ENCODE measurements at places on chromosomes 1 and 21.

DNA sequence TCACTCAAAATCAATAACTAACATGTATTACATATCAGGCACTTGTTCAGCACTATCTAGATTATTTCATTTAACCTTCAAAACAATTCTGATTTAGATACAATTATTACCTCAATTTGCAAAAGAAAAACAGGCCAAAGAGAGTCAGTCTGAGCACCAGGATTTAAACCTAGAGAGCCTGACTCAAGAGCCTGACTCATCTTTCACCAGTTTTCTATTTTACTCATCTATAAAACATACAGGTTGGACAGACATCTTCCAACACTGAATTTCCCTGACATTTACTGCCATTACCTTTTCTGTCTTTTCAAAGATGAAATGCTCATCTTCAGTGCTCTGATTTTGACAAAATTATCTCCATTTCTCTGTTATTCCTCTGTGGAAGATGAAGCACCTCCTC, 116.5 kb downstream of the MRPL39 start:
- DNase-seq = no peak

- DNase-seq = no peak
Observed at GRCh38 chr1:92365378-92366039, 66.7 kb downstream of the RPAP2 start.

DNA sequence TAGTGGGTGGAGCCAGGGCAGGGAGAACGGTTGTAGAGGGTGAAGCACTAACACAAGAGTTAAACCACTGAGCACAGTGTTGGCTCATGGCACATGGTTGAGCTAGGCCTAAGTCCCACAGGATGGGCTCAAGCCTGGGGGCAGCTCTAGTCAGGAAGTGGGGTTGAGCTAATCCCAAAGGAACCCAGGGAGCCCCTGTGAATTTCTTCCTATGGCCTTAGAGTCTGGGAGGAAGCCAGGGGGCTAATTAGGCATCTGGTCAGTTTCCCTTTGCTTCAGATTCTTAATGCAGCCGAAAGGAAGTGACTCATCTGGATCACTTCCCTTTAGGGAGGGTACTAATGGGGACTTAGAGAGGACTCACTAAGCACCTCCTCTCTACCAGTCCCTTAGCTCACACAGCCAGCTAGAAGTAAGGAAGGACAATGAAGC, 10.1 kb downstream of the CFAP45 start:
- DNase-seq = peak; percentile 88

DNA sequence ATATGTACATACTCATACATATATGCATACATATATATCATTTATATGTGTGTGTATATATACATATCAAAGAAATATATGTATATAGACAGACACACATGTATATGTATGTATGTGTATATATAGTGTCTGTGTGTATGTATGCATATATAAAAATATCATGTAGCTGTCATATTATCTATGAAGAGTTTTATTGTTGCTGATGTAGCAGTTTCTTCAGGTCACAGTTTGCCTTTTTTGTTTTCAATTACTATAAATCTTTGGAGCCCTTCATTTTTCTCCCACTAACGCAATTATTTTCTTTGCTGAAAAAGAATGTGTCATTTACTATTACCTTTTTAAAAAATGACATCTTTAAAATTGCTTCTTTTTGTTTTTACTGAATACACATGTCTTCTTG, 904.5 kb downstream of the PLA2G4A start:
- no peak for DNase-seq

DNA sequence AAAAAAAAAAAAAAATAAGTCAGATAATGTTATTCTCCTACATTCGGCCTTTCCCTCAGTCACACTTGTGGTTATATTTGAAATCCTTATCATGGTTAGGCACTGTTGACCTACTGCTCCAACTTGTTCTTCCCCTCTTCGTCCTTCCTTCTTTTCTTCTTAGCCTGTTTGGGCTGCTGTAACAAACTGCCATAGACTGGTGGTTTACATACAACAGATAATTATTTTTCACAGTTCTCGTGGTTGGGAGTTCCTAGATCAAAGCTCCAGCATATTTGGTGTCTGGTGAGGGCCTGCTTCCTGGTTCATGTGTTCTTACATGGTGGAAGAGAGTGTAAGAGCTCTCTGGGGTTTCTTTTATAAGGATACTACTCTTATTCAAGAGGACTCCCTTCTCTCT, 73.4 kb downstream of the RABGAP1L start:
- DNase-seq = no peak

- DNase-seq = no peak
Observed at GRCh38 chr1:157371221-157371620, 181.1 kb downstream of the FCRL5 start.

- no peak for DNase-seq
Observed at GRCh38 chr1:44620072-44620471, 54.2 kb downstream of the TMEM53 start.
